ENCODE measurements at places on chromosomes 2 and 18.
A peak's percentile ranks its signal among the peaks of the same experiment; 100 is the strongest.

DNA sequence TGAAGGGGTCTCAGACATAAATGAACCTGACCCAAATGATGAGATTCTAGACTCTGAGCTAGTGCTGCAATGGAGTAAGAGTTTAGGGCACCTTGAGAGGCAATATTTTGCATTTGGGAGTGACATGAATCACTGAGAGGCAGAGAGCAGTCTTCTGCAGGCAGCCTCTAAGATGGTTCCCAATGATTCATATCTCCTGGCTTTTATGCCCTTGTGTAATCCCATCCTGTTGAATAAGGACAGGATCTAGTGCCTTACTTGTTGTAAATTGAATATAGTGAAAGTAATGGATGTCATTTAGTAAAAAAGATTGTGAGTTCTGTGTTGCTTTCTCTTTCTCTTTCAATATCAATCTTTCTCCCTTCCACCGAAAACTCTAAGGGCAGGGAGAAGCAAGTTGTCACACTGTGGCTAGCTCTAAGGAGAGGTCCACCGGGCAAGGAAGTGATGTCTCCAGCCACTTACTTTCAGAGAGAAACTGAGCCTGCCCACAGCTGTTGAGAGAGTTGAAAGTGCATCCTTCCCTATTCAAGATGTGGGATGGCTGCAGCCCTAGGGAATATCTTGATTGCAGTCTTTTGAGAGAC, 144.7 kb downstream of the TRIB2 start:
- no peak for DNase-seq

- no peak for DNase-seq
Measured at GRCh38 chr2:180647621-180648020, 332.8 kb upstream of the UBE2E3 start.

GRCh38 chr2:238591732-238592131, 165.0 kb downstream of the ASB1 start:
- no peak for DNase-seq

DNA sequence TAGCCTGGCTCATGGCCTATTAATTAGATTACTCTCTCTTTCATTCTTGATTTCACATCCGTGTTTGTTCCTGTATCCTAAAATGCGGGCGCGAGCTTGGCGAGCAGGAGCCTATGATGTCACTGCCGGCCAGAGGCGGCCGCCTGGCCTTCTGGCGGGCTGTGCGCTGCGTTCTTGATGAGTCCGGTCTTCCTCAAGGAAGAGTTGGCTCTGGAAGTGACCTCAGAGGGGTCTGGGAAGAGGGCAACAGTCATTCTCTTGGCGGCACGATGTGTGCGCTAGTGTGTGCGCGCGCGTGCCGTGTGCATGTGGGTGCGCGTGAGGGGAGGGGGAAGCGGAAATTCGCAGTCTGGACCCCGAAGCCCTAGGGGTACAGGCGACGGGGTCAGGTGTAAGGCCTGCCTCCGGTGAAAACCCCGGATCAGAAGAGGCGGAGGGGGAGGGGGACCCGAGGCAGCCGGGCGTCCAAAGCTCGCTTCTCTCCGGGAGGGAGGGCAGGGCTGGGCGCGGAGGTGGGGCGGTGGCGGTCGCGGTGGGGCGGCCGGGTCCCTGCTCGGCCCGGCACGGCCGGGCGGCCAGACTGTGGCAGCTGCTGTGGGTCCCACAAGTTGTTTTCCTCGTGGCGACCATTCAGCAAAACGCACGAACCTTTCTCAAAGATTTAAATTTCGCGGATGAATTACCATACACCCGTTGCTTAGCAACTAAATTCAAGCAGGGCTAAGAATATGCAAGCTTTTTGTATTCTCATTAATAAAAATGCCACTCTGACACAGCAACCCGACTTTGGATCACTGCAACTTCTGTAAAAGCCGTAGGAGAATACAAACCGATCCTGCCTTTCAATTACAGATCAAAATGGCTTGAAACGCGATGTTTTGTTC, 8.4 kb downstream of the POU3F3 start:
- DNase-seq, result no peak

GRCh38 chr2:215416656-215417055, 19.2 kb downstream of the FN1 start:
- no peak for DNase-seq

- no peak for DNase-seq
Measured at GRCh38 chr2:121090088-121090715, 194.8 kb downstream of the TFCP2L1 start.

- DNase-seq, result no peak
Measured at GRCh38 chr2:39050109-39050508, 70.7 kb downstream of the SOS1 start.

DNA sequence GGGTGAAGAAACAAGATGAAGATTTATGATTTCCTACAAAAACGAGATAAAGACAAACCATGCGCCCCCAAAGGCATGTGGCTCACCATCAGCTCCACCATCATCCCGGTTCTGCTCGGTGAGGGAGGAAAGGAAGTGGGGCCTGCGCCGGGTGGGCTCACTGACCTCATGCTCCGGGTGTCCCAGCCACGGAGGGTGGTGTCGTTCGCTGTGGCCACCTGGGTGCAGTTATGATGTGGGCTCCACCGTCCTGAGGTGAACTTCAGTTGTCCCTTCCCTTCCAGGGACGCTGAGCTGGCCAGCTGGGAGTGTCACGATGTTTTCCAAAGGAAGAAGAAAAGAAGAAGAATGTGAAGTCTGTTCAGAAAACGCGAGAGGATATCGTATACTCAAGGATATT, 180.9 kb downstream of the EIPR1 start:
- no peak for DNase-seq

GRCh38 chr2:181948227-181948626, 37.4 kb upstream of the PPP1R1C start:
- DNase-seq, result no peak

- peak; percentile 9 for DNase-seq
Measured at GRCh38 chr2:42663106-42663780, 94.8 kb downstream of the MTA3 start.

GRCh38 chr2:197633109-197633657, 42.2 kb downstream of the RFTN2 start:
- DNase-seq, result no peak

- DNase-seq, result no peak
Measured at GRCh38 chr2:29024882-29025430, 43.9 kb downstream of the TOGARAM2 start.

DNA sequence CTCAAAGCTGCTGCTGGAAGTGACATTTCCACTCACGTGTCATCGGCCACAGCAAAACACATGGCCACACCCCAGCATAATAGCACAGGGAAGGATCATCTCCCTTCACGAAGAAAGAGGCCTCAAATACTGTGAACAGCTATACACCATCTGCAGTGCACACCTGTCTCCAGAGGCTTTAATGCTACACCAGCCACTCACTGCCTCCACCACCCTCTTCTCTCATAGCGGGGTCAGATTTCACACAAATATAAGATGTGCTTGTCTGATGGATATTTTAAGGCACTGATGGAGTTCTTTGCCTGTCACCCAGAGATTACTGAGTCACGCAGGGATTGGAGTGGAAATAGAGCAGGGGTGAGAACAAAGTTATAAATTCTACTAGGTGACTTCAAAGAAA, 374.0 kb downstream of the ZNF516 start:
- no peak for DNase-seq

DNA sequence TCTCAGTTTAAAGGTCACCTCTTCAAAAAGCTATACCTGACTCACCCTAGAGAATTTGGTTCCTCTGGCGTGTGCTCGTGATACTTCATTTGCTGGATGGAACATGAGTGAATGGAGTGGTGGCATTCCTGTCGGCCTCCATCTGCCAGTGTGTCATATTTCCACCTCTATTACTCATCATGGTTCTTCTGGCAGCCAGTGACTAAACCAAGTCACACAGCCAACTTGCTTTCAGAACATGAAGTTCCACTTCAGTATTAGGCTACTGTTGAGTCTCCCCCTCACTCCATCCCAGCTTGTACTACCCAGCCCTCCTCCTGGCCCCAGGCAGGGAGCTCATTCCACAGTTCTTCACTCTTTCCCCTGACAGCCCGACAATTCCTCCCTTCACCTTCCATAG, 169.8 kb downstream of the MREG start:
- DNase-seq, result no peak

DNA sequence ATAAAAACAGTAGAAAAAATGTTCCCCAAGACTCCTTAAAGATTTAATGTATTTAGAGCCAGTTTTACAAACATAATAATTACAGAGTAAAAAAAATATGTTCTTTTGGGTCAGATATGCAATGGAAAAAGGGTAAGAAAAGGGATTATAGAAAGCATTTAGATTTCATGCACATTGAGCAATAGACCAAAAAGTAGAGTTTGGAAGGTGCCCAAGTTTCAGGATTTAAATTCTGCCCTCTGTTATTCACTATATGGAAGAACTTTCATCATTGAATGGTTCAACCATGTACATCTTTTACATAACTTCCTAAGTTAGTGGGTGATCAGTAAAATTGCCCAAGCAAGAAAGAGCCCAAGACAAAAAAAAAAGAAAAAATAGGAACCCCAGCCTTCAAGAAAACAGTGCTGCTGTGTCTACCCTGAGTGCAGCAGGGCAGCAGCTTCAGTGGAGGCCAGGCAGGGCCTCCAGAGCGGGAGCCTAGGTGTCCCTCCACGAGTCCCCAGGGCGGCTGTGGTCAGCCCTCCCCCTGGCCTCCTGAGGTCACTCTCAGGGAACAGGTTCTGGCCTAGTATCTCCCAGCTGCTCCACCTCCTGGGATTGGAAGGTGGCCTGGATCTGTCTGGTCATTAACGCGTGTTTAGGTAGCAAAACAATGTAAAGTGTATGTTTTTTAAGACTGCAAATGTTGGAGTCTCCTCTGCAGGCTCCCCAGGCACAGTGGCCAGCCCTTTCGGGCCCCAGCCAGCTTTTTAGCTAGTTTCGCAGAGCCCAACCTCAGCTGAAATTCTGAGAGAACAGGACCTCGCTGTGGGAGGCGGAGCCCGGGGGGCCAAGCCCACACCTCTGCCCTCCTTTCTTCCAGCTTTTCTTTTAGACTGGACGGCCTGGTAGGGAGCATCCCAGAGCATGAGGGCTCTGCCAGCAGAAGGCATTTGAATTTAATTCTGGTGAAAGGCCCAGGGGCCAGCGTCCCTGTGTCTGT, 77.3 kb downstream of the TEX51 start:
- no peak for DNase-seq

- no peak for DNase-seq
Measured at GRCh38 chr2:40284797-40285196, 167.1 kb downstream of the SLC8A1 start.

- DNase-seq, result no peak
Measured at GRCh38 chr2:9397201-9397600, 26.1 kb downstream of the ITGB1BP1 start.

DNA sequence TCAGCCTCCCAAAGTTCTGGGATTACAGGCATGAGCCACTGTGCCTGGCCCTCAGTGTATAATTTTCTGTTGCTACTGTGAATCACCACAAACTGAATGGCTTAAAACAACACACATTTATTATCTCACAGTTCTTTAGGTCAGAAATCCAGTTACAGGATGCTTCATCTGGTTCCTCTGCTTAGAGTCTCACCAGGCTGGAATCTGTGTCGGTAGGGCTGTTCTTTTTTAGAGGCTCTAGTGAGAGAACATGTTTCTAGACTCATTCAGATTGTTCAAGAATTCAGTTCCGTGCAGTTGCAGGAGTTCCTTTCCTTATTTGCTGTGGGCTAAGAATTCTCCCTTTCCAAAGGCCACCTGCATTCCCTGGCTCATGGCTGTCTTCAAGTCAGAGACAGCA, 22.2 kb downstream of the CCDC121 start:
- no peak for DNase-seq

DNA sequence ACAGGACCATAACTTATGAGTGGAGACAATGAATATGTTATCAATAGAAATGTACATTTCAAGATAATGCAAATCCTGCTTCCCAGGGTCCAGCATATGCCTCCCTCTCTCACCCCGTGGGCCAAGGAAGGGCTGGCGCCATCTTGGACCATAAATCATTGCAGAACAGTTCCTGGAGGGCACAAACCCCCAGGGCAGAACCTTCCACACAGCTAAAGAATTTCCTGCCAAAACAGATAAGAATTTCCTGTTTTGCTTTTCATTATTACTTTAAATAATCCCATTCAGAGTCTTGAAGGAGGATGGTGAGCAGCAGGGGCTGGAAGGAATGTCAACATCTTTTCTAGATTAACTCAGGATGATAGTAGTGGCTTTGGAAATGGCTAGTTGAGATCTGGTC, 53.7 kb downstream of the EHD3 start:
- no peak for DNase-seq

DNA sequence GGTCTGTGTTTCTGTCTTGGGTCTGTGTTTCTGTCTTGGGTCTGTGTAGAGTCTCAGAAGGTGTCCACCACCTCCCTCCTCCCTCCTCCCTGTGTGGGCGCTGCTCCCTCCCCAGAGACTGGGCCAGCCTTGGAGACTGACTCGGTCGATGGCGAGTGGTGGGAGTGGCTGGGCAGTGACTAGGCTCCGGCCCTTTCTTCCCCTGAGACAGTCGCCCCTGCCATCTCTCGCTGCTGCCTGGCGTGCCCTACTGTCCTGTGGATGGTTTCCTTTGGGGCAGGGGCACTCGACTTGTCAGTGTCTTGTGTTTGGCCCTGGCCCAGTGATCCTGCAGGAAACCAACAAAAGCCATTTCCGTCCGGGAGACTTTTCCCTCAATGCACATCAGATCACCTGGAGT, 215.8 kb downstream of the NDUFA10 start:
- no peak for DNase-seq

- DNase-seq, result no peak
Measured at GRCh38 chr2:147603447-147603846, 241.4 kb upstream of the ACVR2A start.

DNA sequence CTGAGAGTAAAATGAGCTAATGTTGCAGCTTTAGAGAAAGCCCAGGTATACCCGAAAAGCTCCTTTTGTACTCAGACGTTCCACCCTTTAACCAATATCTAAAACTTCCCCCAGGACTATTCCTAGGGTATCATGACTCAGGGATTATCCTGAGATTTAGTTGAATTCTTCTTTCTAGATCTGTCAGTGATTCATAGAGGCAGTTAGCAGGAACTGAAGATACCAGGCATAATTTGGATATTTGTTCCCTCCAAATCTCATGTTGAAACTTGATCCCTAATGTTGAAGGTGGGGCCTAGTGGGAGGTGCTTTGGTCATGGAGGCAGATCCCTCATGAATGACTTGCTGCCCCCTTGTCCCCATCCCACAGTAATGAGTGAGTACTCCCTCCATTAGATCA, 161.2 kb upstream of the LRP1B start:
- DNase-seq, result no peak

Measured in stimulated activated CD8-positive, alpha-beta memory T cell treated with anti-CD3 and anti-CD28 coated beads, Interleukin-15, amount 100 ng/mL, for 24 hours (primary cell).